ENCODE measurements at places on chromosomes 4 and X.

GRCh38 chrX:47595716-47596251, 13.5 kb downstream of the TIMP1 start:
- DNase-seq: no peak

DNA sequence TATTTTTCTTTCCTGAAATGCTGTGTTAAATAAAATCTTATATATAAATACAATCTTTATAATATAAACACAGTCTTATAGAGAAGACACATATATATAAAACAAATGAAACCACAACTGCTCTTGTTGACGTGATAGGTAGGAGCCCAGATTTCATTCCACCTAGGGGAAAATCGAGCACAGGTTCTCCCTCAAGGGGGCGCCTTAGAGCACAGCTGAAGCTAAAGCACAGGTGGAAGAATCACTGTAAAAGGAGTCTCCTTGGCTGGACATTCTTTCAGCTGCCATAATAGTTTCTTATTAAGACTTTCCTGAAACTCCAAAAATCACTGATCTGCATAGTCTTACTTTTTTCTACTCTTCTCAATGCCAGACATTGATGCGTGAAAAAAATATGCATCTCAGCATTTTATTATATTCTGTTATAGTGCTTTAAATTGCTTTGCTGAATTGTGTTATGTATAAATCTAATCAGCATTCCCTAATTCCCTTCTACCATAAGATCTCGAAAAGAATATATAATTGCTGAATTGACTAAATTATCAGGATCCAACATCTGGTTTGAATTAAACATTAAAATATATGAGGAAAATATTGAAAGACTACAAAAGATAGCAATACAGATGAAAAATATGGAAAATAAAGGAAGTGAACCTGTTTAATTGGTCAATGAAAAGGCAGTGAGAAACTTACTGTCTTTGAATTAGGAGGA, 25.5 kb upstream of the RXFP1 start:
- no peak for DNase-seq

DNA sequence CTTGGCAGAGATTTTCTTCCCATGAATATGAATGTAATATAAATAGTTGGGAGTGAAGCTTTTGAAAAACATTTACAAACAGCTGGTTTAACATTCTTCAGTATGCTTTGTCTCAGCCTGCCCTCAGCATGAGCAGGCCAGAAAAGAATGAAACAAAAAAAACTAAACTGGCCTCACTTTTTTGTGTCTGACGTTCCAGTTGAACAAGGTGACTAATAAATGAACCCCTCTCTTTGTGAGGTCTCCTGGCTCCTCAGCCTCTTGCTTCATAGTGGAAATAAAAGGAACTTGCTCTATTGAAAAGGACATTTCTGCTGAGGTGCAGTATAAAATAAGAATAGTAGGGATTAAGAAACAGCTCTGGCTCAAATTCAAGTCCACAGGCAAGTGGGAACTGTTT, 9.4 kb downstream of the CHST7 start:
- DNase-seq: no peak

DNA sequence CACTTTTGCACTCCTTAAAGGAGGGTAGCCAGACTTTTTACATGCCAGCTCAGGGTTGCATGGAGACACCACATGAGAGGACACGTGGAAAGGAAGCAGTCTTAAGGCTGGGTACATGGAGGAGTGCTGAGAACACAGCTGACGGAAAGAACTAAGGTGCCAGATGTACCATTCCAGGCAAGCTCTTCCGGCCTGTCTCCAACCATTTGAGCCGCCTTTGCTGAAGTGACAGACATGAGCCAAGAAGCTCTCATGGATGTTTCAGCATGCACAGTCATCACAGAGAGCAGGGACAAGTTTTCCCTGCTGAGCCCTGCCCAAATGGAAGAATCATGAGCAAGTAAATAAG, 83.4 kb upstream of the BMP2K start:
- no peak for DNase-seq

DNA sequence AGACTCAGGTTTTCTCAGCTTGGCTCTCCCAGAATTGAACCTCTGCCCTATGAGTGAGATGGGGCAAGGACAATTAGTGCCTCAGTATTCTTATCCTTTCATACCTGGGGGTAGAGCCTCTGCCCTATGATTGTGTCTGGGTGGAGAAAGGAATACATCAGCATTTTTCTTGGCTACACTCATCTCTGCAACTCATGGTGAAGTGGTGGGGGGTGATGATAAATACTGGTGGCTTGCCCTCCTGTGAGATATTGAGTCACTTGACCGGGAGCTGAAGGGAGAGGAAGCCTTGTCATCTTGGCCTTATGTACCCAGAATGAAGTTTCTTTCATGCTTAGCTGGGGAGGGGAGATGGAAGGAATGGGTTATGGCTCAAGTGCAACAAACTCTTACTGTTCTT, 71.3 kb upstream of the ENOX2 start:
- DNase-seq: no peak

DNA sequence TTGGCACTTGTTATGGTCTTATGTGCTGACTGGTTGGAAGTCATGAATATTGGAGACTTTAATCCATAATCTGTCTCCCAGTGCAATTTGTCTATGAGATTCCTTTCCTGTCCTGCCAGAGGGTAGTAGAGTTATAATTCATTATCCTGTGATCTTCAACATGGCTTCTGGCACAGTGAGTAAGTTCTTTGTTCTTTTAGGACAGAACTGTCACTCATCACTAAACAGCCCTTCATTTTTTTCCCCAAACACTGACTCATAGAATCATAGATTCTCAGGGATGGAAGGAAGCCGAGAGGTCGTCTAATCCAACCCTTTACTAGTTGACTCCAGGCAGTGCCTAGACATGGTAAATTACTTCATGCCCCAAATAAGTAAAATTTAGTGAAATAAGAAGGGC, 78.4 kb downstream of the LUZP4 start:
- no peak for DNase-seq

- no peak for DNase-seq
These were observed 193.0 kb downstream of the IDS start for GRCh38 chrX:149312097-149312496.

DNA sequence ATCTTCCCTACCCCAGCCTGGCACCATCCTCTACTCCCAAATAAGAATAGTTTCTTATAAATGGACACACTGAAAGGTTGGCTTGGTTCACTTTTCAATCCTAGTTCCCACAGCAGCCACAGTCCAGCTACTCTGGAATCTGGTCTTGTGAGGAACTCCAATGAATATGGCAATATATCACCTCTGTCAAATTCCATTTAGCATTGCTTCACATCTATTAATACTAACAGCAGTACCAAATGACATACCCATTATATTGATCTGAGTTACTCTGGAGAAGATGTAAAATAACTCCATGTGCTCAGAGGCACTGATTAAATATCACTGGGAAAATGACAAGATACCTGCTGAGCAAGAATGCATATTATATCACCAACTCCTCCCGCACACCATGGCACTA, 8.6 kb downstream of the OPHN1 start:
- DNase-seq: no peak

DNA sequence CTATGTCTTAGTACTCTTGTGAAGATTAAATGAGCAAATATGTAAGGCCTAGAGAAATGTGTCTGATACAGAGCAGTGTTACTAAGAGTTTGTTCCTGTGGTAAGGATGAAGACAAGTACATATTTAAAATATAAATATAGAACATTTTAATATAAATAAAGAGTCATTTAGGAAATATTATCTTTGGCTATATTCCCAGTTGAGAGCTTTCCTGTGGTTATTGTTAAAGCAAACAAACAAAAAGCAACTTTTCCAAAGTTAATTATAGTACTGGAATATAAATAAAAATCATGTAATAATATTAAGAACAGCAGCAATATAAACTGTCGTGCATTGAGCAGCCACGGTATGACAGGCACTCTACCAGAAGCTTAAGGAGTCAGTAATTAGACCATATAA, 472.5 kb downstream of the INPP4B start:
- DNase-seq: no peak

GRCh38 chr4:42361456-42361855, 35.8 kb upstream of the SHISA3 start:
- no peak for DNase-seq

DNA sequence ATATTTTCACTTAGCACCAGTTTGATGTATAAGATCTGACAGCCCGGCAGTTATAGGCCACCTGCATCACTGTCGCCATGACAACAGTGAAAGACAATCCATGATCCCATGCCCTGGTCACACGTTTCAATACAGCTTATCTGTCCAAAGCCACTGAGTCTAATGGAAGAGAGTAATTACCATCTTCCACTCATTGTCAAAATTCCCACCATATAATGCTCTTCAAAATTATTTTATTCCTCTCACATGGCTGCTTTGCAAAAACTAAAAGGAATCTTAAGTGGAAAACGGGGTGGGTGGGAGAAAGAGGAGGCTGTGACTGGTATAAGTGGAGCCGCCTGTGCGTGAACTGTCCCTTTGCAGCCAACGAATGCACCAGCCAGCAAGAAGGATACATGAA, 44.2 kb downstream of the MAML3 start:
- no peak for DNase-seq

DNA sequence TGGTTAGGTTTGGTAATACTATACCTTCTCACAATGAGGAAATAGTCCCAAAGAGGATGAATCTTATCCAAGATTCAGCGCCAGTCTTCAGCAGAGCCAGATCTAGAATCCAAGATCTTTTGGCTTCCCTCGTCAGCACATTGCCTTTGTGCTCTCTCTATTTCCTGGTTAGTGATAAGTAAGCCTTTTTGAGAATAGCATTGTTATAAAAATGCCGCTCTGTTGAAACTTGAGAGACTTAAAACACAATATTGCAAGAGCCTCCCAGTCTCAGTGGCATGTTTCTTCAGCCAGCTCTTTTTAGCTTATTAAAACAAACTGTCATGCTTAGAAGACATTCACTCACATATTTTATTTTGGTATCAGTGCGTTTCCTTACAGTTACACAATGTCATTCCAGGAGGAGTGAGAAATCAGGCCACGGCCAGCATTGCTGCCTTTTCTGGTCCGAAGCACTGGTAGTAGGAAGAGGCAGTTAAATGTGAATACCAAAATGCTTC, 141.4 kb downstream of the KLHL8 start:
- DNase-seq: no peak

GRCh38 chrX:458631-459061, 71.9 kb upstream of the PPP2R3B start:
- DNase-seq: no peak

DNA sequence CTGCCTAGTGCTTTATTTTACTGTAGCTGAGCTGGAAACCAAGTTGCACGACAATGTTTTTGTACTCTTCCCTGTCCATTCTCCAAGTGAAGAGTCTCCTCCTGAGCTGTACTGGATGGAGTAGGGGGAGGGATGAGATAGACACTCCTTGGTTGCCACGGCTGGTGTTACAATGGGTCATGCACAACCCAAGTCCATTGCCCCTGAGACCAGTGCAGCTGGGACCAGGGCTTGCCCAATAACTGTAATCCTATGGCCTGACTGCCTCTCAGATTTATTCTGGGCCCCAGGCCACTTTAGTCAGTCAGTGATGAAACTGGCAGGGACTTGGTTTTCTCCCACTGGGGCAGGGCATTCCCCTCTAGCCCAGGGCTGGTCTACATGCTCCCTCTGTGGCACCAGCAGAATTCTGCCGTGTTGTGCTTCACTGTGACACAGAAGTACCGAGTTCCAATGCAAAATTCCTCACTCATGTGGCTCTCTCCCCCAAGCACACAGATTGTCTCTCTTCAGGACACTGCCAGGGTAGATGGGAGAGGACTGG, 203.3 kb upstream of the PCDH18 start:
- DNase-seq: no peak

GRCh38 chr4:174061026-174061425, 222.4 kb downstream of the FBXO8 start:
- no peak for DNase-seq

GRCh38 chrX:83934220-83934619, 73.3 kb downstream of the CYLC1 start:
- DNase-seq: no peak

DNA sequence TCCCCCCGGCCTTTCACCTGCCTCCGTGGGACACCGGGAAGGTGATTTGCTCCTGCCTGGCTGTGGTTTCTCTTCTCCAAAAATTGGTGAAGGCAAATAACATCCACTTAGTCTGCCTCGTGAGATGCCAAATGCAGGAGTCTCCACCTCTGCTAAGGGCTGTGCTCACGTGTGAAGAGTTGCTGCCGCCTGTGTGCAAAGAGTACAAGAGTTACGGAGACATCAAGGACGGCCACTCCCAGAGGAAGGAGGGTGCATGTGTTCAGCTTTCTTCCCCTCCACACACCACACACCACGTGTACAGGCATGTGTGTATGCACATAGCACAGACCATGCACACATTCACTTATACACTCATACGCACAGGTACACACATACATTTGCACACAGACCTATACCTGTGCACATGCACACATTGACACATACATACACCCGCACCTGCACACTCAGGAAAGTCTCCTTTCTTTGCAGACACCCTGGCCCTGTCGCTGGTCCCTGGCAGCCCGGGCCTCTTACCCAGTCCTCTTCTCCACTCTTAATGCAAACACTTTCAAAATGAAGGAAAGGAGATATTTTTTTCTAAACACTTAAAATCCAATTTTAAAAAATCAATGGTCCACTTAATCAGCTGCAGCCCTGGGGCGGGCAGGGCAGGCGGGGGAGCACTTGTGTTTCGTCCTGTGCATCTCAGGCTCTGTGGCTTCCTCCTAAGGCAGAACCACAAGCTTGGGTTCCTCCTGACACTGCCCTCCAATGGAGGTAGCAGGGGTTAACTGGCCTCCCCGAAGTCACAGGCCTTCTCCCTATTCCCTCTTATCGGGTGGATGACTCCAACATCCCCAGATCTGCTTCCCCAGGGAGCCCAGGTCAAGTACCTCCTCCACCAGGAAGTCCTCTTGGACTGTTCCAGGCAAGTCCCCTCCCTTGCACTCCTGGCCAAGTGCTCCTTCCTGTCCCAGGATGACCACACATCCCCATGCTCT, 103.0 kb downstream of the CPZ start:
- DNase-seq: peak; percentile 49

DNA sequence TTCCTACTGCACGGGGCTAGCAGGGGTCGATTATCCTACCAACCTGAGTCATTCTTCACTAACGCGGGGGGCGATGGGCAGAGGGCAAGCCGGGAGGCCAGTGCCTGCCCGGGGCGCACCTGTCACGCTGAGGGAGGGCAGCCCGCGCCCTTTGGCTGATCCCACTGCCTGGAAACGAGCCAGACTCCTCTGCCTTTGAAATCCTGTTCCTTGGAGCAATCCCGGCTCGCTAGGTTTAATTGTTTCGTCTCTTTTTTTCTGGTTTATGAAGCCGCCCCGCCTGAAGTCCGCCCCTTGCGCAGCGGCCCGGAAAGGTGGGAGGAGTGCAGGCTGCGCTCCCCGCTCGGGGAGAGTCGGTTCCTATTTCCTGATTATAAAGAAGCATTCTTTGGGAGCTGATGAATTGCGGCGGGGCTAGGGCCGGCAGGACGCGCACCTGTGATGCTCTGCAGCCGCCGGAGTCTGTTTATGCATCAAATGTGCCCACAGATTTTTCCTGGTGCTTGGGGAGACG, 484.2 kb downstream of the BCOR start:
- DNase-seq: peak; percentile 67

DNA sequence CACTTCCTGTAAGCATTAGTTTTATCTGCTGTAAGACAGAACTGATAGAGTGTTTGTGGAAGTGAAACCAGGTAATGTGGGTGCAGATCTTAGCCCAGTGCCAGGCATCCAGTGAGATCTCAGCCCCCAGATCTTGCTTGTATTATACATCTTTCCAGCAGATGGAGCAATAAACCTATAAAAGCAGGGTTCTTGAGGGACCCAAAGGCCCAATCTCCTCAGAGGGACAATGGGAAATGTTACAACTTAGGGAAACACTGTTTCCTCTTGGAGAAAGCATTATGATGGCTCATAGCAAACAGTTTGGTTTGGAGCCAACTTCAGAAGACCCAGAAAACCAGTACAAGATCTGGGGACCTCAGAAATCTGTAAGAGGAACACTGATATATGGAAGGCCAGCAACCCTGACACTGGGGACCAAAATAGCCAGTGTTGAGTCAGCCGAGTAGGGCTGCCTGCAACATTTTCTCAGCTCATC, 206.3 kb downstream of the SLC7A11 start:
- no peak for DNase-seq

Data from left forelimb (tissue), 1 donor.